ENCODE measurements at places on chromosomes 1 and 21.
A peak's percentile ranks its signal among the peaks of the same experiment; 100 is the strongest.

- DNase-seq, result no peak
Observed at GRCh38 chr1:212586206-212587015, 22.1 kb upstream of the ATF3 start.

GRCh38 chr1:9389968-9390367 is 97.3 kb downstream of the SPSB1 start:
- DNase-seq, result no peak

DNA sequence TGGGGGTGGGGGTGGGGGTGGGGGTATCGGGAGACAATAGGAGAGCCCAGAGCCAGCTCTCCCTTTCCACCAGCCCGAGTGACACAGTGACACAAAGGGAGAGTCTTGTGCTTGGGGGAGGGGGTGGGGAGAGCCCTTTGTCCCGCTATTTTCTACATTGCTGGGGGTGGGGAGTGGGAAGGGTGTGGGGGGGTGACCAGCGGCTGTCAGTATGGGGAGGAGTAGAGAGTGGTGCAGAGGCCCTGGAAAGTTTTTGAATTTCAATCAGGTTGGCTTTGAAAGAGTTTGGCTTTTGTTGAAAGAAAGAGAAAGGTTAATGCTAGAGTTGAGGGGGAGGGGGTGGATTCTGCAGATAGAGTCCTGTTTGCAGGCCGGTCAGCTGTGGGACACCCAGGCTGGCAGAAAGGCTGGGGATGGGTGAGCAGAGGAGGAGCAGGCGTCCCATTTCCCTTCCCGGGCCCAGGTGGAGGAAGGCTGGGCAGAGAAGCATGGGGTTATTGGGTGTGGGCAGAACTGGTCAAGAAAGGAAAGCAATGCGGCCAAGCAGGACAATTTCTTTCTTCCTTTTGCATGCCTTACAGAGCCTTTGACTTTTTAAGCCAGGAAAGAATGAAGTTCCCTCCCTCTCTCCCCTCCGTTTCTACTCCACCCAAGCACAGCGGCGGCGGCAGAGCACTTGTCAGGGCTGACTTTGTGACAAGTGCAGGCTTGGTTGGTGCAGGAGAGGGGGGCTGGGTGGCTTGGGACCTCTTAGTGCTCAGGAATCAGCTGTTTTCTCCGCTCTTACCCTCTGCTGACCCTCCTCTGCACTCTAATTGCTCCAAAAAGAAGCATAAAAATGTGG is 96.2 kb downstream of the RNF220 start:
- no peak for DNase-seq

DNA sequence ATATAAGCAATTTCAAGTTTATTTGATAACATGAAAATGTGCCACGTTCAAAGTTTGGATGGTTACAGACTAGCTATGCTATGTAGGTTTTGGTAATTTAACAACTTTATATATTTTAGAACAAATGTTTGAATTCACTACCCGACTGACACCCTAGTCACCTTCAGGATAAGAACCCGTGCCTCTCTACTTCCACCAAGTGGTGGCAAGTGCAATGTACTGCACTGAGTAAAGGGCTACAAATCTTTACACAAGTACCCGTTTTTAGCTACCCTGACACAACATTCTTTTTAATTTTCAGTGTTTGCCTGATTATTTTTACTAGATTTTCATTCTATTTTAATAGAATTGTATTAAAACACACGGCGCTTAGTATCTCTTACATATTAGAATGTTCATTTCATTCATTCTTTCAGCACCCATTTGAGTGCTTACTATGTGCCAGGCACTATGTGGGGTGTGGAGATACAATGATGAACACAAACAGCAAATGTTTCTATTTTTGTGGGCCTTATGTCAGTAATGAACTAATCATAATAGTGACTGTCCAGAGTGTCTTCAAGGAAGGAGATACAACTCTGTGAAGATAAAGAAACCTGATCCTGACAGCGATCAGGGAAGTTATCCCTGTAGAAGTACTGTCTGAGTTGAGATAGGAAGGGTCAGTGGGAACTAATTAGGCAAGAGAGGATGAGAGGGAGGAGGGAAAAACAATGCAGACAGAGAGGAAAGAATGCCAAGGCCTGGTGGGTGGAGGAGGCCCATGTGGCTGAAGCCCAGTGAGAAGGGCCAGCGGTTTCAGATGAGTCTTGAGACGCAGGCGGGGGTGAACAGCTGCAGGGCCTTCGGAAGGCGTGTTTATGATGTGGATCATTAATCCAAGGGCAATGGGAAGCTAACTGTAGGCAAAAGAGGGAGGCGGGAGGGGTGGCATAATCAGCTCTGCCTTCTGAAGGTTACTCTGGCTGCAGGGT is 3.8 kb downstream of the LCA5L start:
- no peak for DNase-seq

DNA sequence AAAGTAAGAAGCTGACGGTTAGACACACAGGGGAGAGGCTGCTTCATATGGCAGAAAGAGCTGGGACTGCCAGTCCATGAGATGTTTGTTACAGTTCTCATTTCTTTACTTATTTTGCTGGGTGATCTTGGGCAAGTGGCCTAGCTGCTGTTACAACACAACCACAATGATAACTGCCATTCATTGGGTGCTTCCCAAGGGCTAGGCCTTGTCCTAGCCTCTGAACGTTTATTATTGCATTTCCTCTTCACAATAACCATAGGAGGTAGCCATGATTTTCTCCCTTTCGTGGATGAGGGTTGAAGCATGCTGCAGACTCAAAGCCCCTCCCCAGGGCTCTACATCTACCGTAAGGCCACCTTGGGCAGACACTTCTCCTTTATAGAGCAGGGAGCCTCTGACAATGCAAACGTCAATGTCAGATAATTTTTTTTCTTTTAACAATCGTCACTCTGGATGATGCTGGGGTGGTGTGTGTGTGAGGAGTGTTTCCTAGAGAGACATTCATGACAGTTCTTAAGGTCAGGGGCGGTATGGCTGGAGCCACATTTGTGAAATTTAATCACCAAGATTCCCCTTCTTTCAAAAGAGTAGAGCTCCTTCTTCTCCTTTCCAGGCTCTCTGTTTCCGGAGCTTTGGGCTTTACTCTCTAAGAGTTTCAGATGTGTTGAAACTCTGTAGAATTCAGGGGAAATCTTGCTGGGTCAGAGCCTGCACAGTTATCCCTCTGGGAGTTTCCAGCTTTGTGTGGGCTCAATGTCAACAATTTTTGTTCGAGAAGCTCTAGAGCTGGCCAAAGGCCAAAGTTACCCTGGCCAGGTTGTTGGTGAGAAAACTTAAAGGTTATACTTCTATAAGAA is 138.5 kb upstream of the SGIP1 start:
- DNase-seq, result peak; percentile 27

- DNase-seq, result no peak
Observed at GRCh38 chr1:225933072-225933471, 7.9 kb downstream of the LEFTY2 start.

- DNase-seq, result no peak
Observed at GRCh38 chr1:5856246-5856815, 135.9 kb downstream of the NPHP4 start.

- no peak for DNase-seq
Observed at GRCh38 chr21:45129189-45129923, 55.0 kb downstream of the ADARB1 start.

DNA sequence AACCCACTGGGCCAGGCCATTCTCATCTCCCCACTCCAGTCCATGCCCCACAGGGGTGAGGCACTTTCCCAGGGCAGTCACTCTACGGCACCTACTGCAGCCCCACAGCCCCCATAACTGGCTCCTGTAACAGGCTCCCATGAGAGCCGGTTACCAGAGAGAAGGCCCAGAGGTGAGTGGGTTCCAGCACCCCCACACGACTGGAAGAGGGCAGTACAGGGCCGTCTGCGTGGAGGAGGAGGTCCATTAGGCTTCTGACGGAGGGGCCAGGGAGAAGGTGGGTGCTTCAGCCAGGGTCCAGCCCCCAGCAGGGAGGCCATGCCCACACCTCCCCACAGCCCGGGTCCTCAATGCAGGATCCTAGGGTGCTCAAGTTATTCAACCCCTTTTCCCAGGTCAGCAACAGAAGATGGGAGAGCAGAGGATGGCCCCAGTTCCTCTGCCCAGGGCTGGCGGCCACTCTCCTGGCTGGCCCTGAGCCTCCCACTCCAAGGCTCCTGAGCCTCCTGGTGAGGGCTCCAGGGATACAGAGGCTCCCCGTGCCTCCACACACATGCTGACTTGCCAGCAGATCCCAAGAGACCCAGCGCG is 1.6 kb downstream of the ACAP3 start:
- DNase-seq, result no peak

DNA sequence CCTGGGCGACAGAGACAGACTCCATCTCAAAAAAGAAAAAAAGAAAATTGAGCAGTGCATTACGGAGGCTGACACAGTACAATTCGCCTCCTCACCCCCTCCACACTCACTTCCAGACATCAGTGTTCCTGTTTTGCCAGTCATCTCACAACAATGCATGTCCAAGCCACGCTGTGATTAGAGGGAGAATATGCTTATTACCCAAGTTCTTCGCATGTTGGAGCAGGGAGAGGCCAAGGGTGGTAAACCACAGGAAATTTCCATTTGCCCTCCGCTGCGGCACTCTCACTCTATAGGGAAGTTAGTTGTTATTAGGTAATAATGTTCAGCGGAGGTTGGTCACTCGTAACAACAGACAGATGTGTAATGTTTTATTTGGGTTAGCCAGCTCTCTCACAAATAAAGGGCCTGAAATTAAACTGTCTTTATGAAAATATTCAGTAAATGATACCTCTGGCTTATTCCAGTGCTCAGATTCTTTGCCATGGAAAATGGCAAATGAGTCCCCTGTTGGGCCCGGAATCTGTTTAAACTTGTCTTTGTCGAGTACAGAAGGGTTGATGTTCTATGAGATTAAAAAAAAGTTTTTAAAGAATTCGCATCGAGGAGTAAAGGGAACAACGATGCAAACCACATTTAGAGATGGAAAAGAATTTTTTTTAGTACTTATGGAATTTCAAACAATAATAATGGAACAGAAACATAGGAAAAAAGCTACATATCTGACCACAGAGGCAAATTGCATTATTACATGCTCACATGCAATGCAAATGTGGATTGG is 33.1 kb downstream of the KCNJ15 start:
- no peak for DNase-seq

DNA sequence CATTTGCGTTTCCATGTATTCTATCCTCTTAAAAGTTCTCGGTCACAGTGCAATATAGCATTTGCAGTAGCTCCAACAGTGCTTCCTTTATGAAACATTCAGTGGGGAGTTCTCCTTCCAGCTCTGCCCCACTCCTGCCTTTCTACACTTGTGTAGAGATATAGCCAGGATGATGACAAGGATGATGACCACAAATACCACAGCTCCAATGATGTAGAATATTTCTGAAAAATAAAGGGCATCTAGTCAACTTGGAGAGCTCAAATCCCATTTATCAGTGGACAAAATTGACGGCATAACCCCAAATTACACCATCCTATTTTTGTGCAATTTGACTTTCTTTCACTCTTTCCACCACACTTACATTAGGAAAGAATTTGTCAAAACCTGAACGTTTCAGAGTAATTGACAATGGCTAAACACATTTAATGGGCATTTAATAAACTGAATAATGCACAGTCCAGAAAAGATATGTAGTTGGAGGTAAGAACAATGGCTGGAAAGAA is 11.1 kb downstream of the F3 start:
- no peak for DNase-seq

Measured in testis (tissue), 5 donors.